Neural progenitor cell (in vitro differentiated cells): ENCODE measurements at places on chromosomes 6 and 20. TPM values are rescaled to one million over a fixed set of nuclear protein-coding genes. Genes with fewer than 3 reads are reported as not detected.

DNA sequence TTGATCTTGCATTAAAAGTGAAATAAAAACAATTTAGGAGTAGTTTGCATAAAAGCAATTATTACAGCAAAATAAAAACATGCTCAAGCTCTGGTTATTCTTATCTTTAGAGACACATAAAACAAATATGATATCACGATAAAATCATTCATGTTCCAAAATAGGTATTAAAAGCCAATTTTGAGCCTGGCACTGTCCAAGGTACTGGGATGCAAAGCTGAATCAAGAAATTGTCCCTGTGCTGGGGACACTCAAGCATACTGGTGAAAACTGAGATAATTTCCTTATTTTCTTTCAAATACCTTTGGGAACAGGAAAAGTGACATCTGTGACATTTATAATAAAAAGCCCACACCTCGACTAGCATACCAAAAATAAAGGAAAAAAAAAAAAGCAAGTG lies 931 bp upstream of the MTCL3 start:
- H3K27me3 ChIP-seq: no peaks in the 10 kb centered on the region
- DNase-seq: peak; percentile 32
- no peaks in the 10 kb centered on the region for H3K36me3 ChIP-seq
- H3K4me3 ChIP-seq: peak overlapping the region; percentile 65
- H3K4me1 ChIP-seq: peaks cover 20% of the 10 kb centered on the region

- H3K4me1 ChIP-seq: no peaks in the 10 kb centered on the region
- DNase-seq: no peak
- H3K27ac ChIP-seq: no peak overlapping the region
- H3K36me3 ChIP-seq: no peaks in the 10 kb centered on the region
- no peaks in the 10 kb centered on the region for H3K27me3 ChIP-seq
- no peak overlapping the region for H3K4me3 ChIP-seq
Measured at GRCh38 chr6:35435074-35435837, 16.9 kb upstream of the FANCE start.

DNA sequence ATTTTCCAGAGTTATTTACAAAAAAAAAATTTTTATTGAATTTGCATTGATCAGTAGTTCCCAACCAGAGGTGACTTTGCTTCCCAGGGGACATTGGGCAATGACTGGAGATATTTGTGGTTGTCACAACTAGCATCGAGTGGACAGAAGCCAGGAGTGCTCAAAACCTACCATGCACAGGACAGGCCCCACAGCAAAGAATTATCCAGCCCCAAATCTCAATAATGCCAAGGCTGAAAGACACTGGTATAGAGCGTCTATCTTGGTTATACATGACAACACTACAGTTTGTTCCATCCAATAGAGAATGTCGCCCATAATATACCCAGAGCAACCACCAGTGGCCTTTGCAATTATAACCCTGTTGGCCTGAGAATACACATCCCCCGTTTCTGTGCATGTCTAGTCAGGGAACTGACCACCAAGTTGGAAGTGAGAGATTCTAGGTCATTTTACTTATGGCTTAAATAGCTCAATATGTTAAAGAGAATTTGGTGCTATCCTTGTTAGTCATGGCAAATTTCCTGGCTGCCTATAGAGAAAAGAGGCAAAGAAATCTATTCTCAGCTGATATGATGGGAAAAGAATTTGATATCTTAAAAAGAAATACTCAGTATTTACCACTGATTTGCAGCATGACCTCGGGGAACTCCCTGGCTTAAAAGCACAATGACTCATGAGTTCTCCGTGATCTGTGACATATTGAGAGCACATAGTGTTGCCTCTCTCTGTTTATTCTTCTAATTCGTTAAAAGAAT lies 76.0 kb upstream of the ADTRP start:
- no peaks in the 10 kb centered on the region for H3K27me3 ChIP-seq
- no peaks in the 10 kb centered on the region for H3K36me3 ChIP-seq
- DNase-seq: no peak
- no peak overlapping the region for H3K4me3 ChIP-seq

DNA sequence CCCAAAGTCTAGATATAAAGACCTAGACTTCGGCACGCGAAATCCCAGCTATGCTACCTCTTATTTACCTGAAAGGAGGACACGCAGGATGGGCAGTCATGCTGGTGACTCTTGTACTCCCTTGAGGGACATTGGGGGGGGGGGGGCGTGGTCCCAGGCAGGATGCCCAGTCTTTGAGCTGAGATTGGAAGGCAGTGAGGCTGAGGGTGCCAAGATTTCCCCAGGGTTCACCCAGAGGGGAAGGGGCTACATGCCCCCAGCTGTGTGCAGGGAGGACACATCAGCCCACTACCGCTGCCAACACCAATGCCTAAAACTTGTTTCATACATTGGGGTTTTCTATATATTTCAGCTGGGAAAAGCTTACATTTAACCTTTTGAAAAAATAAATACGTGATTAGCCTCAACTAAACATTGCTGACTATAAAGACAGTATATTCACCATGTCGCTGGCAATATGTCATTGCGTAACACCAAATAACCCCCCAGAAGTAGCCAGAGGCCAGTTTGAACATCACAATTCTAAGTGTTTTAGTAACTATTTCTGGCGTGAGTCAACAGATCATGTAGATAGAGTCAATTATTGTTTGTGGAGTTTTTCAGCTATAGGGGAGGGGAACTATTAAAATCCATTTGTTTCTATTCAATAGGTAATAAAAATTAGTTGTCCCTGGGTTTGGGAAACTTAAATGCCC lies 21.6 kb downstream of the MGME1 start:
- DNase-seq: no peak
- no peak overlapping the region for H3K27ac ChIP-seq
- no peaks in the 10 kb centered on the region for H3K27me3 ChIP-seq
- no peaks in the 10 kb centered on the region for H3K36me3 ChIP-seq
- H3K4me3 ChIP-seq: no peak overlapping the region

- DNase-seq: no peak
- no peaks in the 10 kb centered on the region for H3K36me3 ChIP-seq
- no peak overlapping the region for H3K27ac ChIP-seq
- H3K27me3 ChIP-seq: no peaks in the 10 kb centered on the region
- no peak overlapping the region for H3K4me3 ChIP-seq
- H3K4me1 ChIP-seq: no peaks in the 10 kb centered on the region
Measured at GRCh38 chr6:91852252-91852651, 1265.4 kb upstream of the MAP3K7 start.

The ECT2L gene
- 0.06 TPM in 1 of 2 replicates, not detected in the other for total RNA-seq

The KIF6 gene
- total RNA-seq: 0.59 and 2.7 TPM in 2 replicates

The TOX2 gene
- total RNA-seq: 1.8 TPM in 1 of 2 replicates, not detected in the other
